NCI-H1436 treated with DMSO at 0.1 percent for 48 hours (cell line): ENCODE measurements at places on chromosomes 5 and 9.

DNA sequence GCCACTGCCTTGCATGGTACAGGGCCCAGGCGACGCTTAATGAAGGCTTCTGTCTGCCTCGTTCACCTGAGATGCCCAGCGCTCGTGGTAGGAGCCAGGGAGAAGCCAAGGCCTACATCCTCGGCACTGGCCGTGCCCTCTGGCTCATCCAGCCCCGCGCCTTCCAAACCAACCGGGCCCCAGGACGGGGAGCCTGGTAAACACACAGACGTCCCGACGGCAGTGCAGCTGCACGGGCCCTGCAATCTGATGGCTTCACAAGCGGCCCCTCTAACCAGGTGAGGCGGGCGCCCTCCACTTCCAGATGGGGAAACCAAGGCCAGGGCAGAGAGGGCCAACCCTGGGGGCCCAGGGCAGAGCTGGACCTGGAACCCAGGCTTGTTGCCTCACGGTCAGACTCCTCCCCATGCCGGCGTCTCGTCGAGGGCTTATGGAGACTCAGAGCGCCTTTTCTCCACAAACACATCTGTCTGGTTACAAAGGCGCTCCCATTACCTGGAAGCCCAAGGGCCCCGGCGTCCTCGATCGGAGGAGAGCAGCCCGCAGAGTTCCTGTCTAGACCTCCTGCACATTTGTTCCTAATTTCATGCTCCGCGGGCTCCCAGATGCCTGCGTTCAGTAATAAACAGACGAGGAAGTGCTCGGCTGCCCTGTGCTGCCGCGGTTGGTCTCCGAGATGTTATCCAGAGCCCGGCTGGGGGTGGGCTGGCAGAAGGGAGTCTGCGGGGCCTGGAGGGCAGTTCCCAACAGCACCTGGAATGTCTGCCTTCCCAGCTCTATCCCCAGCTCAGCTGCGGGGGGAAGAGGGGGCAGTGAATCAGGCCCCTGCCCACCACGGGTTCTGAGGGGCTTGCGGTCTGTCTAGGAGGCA, 23.5 kb downstream of the FAM163B start:
- DNase-seq, result no peak

- no peak for DNase-seq
Measured at GRCh38 chr9:80503671-80504281, 932.0 kb downstream of the TLE4 start.

GRCh38 chr5:179553875-179554274, 3.5 kb downstream of the RUFY1 start:
- DNase-seq, result no peak

GRCh38 chr5:118378959-118379358, 609.4 kb downstream of the DTWD2 start:
- no peak for DNase-seq

- DNase-seq, result no peak
Measured at GRCh38 chr5:5360941-5361520, 61.4 kb upstream of the ICE1 start.

DNA sequence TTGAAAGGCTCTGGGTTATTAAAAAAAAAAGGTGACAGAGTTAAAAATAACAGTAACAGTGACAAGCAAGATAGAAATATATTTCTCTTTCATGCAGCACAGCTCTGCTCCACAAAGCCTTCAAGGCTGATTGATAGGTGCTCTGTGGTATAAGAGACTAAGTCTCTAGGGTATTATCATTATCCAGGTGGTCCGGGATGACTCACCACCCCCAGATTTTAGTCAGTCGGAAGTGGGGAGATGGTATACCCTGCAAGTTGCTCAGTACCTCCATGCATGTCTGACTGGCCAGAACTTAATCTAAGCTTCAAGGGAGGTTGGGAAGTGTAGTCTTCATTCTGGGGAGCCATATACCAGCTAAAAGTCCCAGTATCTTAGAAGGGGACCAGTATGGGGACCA, 76.1 kb downstream of the SLC1A3 start:
- DNase-seq, result no peak

DNA sequence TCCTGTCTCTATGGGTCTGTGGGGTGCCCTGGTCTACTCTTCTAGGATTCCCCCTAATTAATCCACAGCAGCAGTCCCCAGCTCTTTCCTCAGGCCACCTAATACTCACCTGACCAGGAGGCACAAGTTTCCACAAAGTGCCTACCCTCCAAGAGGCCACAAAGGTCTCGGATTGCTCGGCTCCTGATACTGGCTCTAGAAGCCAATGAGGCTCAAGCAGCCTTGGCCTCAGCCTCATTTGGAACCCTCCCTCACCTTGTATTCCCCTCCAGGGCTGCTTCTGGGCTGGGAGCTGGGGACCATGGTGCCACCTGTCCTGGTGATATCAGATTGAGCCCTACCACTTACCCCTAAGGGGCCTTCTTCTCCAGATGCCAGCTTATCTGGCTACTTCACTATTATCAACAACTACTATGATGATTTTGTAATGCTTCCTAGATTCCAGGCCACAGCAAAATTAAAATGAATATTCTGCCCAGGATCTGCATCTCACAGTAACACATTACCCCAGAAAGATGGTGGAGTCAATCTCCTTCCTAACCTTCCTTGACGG, 103.7 kb upstream of the SPOCK1 start:
- DNase-seq, result no peak
